Midbrain (tissue), 1 donor: ENCODE measurements at places on chromosomes 4 and X.

GRCh38 chr4:153023139-153023538 is 87.0 kb downstream of the FHDC1 start:
- no peak for DNase-seq

GRCh38 chr4:74999714-75000309 is 66.9 kb downstream of the PARM1 start:
- no peak for DNase-seq

- peak; percentile 77 for DNase-seq
These were observed 2.7 kb upstream of the GEMIN8 start for GRCh38 chrX:14032406-14032805.

GRCh38 chr4:70632028-70632427 is 3.5 kb downstream of the ENAM start:
- no peak for DNase-seq

DNA sequence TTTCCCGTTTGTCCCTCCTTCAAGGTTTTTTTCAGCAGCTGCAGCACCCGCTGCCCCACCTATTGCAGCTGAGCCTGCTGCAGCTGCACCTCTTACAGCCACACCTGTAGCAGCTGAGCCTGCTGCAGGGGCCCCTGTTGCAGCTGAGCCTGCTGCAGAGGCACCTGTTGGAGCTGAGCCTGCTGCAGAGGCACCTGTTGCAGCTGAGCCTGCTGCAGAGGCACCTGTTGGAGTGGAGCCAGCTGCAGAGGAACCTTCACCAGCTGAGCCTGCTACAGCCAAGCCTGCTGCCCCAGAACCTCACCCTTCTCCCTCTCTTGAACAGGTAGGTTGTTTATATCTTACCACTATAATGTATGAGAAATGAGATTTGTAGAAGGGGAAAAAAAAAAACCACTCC is 4.5 kb downstream of the PRR27 start:
- DNase-seq = no peak

GRCh38 chr4:55871299-55871800 is 17.9 kb downstream of the EXOC1 start:
- DNase-seq = no peak
